ENCODE measurements at places on chromosomes 2 and 18. TPM values are rescaled to one million over a fixed set of nuclear protein-coding genes. Genes with fewer than 3 reads are reported as not detected.

Gene MEP1B
- not detected for total RNA-seq

Gene SP140
- total RNA-seq: 0.52 TPM

Gene UGT1A3
- total RNA-seq: not detected

Gene SCN7A
- total RNA-seq: not detected

Gene COL6A3
- 2,074 TPM for total RNA-seq

Gene IL1R2
- total RNA-seq: 0.13 TPM

Gene REG1A
- not detected for total RNA-seq

Gene STPG4
- total RNA-seq: 0.20 TPM

Gene CCDC178
- total RNA-seq: not detected

Gene TEX44
- not detected for total RNA-seq

Gene ASTL
- not detected for total RNA-seq

Gene TGFA
- 2.8 TPM for total RNA-seq

Gene KLF11
- total RNA-seq: 5.3 TPM

Gene MREG
- 2.8 TPM for total RNA-seq

Gene COMMD1
- total RNA-seq: 29.2 TPM

Gene ANTXR1
- 89.3 TPM for total RNA-seq

Gene LAPTM4A
- 175 TPM for total RNA-seq

Gene ITPRIPL1
- total RNA-seq: 1.3 TPM

Gene ZBTB7C
- 0.46 TPM for total RNA-seq

Gene AP1S3
- total RNA-seq: 18.6 TPM

Gene CMPK2
- 0.36 TPM for total RNA-seq

Gene AOX1
- total RNA-seq: 13.0 TPM

Gene UGP2
- total RNA-seq: 109 TPM

Gene ZDBF2
- 17.0 TPM for total RNA-seq

Gene RESP18
- not detected for total RNA-seq

Gene BARD1
- total RNA-seq: 13.6 TPM

Gene TANC1
- 40.1 TPM for total RNA-seq

Gene KRTCAP3
- total RNA-seq: 0.39 TPM

Gene TLX2
- total RNA-seq: not detected

Gene TMEM163
- 0.76 TPM for total RNA-seq

Gene NAT8
- total RNA-seq: not detected

Gene MARCHF7
- 108 TPM for total RNA-seq

Gene MOGAT1
- not detected for total RNA-seq

Gene LYPD1
- total RNA-seq: 12.8 TPM

Gene BOLL
- not detected for total RNA-seq

Gene ACMSD
- total RNA-seq: not detected

Gene HSPD1
- 181 TPM for total RNA-seq

Gene UGT1A8
- not detected for total RNA-seq

Gene GNLY
- total RNA-seq: not detected

Gene TMEFF2
- total RNA-seq: 3.3 TPM

Gene CHST9
- not detected for total RNA-seq

Gene CENPA
- total RNA-seq: 2.7 TPM

Gene KANSL1L
- 20.5 TPM for total RNA-seq

Gene CHMP3
- 117 TPM for total RNA-seq

Gene ACSL3
- 115 TPM for total RNA-seq

Gene TBC1D8
- 12.1 TPM for total RNA-seq

Gene ADAM23
- 28.9 TPM for total RNA-seq

Gene NEU2
- total RNA-seq: not detected

All from smooth muscle cell of the pulmonary artery (primary cell).